ENCODE measurements at places on chromosomes 5 and 9. TPM values are rescaled to one million over a fixed set of nuclear protein-coding genes. Genes with fewer than 3 reads are reported as not detected.

- DNase-seq, result no peak
These were observed 55.7 kb upstream of the IRX4 start for GRCh38 chr5:1938310-1939000.

DNA sequence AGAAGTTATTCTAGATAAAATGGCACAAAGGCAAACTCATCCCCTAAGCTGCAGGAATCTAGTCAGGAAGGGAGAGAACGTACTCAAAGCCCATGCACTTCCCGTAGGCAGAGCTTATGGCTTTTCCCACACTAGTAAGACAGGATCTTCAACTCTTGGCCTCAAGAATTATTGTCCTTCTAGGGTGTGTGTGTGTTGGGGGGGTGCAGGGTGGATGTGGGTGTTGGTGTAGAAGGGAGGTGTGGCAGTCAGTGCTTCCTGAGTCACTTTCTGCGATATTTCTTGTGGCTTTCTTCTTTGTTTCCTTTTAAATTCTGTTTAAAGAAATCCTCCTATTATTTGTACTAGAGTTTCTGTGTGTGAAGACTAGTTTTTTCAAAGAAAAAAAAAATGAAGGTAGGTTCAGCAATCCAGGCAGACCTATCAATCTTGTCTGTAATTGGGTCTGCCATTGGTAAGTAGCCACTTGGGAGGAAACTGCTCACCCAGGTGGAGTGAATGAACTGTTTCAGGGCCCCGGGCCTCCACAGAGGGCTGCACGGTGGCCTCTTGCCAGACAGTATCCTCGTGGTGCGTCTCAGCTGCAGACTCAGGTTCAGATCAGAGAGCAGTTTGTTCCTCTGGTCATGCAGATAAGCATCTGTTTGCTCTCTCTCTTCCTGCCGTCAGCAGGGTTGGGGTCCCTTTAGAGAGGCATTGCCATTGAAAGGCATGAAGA lies 131.9 kb downstream of the NPR3 start:
- DNase-seq, result peak; percentile 75

DNA sequence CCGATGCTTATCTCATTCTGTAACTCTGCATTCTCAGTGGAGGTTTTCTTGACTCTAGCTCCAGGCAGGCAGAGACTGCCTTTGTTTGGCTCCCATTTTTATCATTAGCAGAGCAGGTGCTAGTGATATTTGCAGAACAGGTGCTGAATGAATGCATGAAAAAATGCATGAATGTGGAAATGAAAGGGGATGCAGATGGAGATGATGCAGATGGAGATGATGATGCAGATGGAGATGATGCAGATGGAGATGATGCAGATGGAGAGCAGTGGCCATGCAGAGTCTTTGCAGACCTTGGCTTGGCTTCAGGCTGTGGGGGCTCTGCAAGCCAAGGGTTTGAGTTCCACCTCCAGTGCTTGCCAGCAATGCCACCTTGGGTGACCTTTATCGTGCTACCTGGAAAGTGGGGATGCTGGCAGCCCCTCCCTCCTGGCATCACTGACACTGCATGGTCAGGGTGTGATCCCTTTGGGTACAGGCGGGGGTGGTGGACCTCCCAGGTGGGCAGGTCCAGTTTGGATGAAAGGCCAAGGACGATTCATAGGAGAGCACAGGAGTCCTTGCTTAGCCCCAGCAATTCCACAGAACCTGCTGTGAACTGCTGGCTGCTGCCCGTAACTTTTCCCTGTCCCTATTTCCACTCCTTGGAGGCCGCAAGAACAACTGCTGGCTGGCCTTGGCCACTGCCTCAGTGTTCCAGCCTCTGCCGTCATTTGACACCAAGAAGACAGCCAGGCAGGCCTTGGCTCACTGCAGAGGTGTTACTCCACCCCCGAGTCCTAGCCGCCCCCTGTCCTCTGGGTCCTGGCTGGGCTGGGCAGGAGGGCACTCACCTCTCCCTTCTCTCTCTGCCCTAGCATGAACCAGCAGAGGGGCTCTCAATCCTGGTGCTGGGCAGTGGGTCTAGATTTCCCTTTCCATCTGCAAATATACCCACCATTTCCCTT lies 33.0 kb downstream of the ERGIC1 start:
- no peak for DNase-seq

GRCh38 chr9:26219961-26220360 lies 541.7 kb upstream of the TUSC1 start:
- no peak for DNase-seq

GRCh38 chr5:176851871-176852658 lies 41.7 kb downstream of the UNC5A start:
- no peak for DNase-seq

- DNase-seq, result no peak
These were observed 80.0 kb downstream of the SV2C start for GRCh38 chr5:76163111-76163628.

DNA sequence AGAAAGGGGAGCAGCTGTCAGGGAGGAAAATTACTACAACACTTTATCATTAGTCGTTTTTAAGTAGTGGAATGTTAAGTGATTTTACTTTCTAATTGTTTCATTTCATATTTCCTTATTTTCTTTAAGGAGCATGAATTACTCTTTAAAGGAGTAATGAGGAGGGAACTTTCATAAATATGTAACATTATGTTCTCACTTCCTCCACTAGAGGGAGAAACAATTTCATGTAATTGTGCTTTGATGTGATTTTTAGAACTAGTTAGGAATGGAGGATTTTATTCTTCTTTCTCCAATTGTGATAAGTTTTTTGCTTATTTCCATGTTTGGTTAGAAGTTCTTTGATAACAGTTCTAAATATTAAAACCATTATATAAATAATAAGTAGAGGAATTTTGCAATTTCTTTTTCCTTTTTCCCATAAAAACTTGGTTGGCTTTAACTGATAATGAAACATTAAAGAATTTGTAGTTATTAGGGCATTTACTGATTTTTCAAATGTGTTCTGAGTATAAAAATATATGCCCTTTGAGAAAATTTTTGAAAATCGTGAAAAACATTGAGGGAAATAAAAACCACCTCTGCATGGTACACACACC lies 25.6 kb downstream of the CEP78 start:
- DNase-seq, result no peak

DNA sequence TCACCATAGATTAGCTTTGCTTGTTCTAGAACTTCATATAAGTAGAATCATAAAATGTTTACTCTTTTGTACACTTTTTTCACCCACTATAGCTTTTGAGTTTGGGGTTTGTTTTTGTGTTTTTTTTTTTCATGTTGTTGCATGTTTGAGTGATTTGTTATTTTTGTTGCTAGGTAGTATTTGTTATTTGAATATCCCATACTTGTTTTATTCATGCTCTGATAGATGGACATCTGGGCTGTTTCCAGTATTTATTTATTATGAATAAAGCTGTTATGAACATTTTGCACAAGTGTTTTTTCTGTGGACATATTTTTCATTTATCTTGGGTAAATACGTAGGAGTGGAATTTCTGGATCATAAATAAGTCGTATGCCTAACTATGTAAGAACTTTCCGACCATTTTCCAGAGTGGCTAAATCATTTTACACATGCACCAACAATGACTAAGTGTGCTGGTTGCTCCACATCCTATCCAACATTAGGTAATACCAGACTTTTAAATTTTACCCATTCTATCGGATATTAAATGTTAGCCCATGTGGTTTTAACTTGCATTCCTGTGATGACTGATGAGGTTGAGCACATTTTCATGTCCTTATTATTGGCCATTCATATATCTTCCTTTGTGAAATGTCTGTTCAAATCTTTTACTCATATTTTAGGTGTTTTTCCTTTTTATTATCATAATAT lies 69.1 kb upstream of the NR4A3 start:
- no peak for DNase-seq

DNA sequence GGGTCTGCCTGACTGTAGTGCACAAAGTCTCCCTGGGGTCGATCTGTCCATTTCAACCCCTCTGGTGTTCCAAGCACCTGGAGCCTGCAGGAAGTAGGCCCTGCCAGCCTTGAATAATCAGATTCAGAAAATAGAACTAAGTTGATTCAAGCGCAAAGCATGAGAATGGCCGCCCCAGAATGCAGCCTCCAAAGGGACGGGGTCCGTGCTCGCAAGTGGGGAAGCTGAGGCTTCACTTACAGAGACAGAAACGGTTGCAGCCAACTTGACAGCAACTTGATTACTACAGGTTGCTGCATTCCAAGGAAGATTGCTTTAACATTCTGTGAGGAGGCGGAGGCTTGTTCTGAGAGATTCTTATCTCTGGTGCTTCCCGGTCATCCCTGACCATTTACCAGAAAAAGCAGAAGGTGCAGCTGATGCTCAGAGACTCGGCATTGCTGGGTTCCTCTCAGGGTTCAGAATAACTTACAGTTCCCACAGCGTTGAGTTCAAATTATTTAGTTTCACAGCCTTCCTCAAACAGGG lies 14.9 kb upstream of the LRRC14B start:
- no peak for DNase-seq

- no peak for DNase-seq
These were observed 381.1 kb upstream of the CDH10 start for GRCh38 chr5:25025831-25026230.

DNA sequence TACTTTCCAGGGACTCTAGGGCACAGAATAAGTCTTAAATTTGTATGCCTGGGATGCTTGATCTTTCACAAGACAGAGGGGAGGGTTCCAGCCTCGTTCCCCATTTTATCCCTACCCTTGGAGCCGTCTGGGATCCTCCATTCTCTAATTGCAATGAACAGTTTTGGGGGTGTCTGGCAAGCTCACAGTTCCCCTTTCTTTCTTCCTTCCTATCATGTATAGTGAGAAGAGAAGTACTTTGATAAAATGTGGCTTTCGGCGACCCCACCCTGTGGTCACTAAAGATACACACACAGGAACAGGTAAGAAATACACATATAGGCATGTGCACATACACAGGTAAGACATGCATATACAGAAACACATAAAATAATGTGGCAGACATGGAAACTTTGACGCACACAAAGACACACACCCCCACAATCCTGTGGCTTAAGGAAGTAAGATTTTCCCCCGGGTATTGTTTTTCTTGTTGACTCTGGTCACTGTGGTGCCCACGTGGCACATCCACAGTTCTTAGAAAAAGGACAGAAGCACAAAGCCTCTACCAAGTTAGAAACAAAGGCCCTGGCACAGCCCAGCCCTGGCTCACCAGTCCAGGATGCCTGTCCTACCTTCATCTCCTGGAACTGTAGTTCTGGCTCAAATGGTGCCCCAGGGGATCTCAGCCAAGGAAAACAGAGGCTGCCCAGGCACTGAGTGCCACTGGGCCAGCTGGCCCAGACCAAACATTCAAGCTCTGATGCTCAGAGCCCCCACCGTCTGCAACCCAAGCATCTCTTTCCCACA lies 6.3 kb upstream of the SMU1 start:
- DNase-seq, result no peak

DNA sequence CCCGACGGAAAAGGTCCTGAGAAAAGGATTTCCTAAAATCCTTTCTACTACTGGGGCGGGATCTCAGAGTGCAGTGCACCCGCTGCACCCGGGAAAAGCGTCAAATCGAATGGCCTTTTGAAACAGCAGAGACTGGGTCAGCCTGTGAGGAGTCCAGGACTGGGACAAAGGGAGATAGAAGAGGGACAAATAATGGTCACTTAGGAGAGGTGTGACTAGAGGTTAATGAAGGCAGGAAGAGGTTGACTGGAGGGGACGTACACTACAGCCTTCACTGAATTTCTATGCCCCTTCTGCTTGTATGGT lies 1.5 kb downstream of the PLPPR1 start:
- no peak for DNase-seq

- DNase-seq, result no peak
These were observed 267.0 kb upstream of the TYRP1 start for GRCh38 chr9:12425878-12426864.

DNA sequence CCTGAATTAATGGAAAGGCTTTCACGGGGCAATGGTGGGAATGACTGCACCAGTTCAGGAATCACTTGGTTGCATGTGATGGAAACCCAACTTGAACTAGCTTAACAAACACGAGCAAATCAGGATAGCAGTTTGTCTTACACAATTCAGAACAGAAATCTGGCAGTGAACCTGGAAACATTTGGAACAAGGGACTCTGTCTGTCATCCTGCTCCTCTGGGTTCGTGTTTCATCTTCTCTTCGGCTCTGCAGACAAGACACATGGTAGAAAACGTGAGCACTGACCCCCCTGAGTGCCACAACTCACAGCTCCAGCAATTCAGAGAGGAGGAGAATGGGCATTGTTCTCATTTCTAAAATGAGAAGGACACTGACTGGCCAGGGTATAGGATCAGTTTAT lies 218.1 kb upstream of the NREP start:
- DNase-seq, result no peak

GRCh38 chr9:93224591-93224990 lies 40.7 kb downstream of the WNK2 start:
- DNase-seq, result no peak

DNA sequence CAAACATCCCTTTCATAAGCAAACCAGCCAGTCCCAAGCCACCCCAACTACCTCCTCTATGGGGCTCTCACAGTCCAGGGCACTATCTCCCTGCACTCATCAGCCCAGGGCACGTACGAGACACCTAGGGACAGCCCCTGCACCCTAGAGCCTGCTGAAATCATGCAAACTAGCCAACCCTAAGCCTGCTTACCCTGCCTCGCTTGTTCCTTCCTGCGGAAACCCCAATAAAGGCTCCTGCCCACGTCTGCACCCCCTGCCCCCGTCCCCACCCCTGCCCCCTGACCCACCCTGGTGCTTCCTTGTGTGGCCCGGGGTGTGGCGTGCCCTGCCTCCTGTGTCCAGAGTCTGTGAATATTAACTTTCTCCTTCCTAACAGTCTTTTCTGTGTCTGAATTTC lies 135.9 kb downstream of the GADD45G start:
- peak; percentile 47 for DNase-seq

The OLFML2A gene
- 3.3 TPM for total RNA-seq

The TMEM174 gene
- not detected for total RNA-seq

The GPR150 gene
- total RNA-seq, result 0.37 TPM

The NR5A1 gene
- total RNA-seq, result not detected

The KLHL3 gene
- 5.8 TPM for total RNA-seq

The LAMC3 gene
- total RNA-seq, result 1.3 TPM
